ENCODE measurements at places on chromosomes 12 and 14. TPM values are rescaled to one million over a fixed set of nuclear protein-coding genes. Genes with fewer than 3 reads are reported as not detected.

DNA sequence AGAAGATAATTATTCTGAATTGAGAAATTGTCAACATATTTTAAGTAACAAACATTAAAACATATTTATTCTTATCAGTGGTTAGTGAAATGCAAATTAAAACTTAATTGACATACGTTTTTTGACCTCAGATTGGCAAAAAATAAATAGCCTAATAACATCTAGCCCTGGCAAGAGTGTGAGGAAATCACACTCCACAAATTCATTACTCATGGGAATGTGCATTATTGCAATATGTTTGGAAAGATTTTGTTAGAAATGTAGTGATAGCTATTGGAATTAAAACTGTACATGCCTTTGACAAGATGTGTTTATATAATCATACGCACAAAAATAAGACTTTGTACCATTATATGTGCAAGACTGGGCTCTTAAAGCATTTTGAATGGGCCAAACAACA lies 168.6 kb downstream of the KITLG start:
- no peaks in the 10 kb centered on the region for H3K36me3 ChIP-seq

DNA sequence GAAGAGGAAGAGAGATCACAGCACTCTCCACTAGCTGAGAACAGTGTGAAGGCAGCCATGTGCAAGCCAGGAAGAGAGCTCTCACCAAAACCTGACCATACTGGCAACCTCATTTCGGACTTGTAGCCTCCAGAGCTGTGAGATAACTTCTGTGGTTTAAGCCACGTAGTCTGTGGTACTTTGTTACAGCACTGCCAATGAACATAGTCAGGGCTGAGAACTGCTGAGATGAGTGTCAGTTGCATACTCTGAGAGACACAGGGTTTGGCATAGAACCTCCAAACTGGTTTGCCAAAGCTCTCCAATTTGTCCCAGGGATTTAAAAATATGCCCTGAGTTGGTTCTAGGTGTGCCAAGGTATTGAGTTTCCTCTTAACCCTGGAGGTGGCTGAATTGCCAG lies 218.6 kb downstream of the ATP23 start:
- DNase-seq: no peak
- no peak overlapping the region for H3K4me3 ChIP-seq
- no peak overlapping the region for H3K27ac ChIP-seq
- no peaks in the 10 kb centered on the region for H3K4me1 ChIP-seq
- no peaks in the 10 kb centered on the region for H3K36me3 ChIP-seq
- H3K27me3 ChIP-seq: no peaks in the 10 kb centered on the region

- no peak for DNase-seq
- H3K4me1 ChIP-seq: no peaks in the 10 kb centered on the region
- H3K4me3 ChIP-seq: no peak overlapping the region
- H3K27ac ChIP-seq: no peak overlapping the region
Observed at GRCh38 chr12:33514893-33515292, 75.3 kb upstream of the SYT10 start.

- DNase-seq: peak; percentile 82
- H3K4me3 ChIP-seq: peak overlapping the region; percentile 58
- H3K4me1 ChIP-seq: peaks cover 23% of the 10 kb centered on the region
- no peaks in the 10 kb centered on the region for H3K36me3 ChIP-seq
- no peaks in the 10 kb centered on the region for H3K27me3 ChIP-seq
- H3K27ac ChIP-seq: peak overlapping the region; percentile 77
Observed at GRCh38 chr14:70807898-70808415, 1.4 kb downstream of the MAP3K9 start.

DNA sequence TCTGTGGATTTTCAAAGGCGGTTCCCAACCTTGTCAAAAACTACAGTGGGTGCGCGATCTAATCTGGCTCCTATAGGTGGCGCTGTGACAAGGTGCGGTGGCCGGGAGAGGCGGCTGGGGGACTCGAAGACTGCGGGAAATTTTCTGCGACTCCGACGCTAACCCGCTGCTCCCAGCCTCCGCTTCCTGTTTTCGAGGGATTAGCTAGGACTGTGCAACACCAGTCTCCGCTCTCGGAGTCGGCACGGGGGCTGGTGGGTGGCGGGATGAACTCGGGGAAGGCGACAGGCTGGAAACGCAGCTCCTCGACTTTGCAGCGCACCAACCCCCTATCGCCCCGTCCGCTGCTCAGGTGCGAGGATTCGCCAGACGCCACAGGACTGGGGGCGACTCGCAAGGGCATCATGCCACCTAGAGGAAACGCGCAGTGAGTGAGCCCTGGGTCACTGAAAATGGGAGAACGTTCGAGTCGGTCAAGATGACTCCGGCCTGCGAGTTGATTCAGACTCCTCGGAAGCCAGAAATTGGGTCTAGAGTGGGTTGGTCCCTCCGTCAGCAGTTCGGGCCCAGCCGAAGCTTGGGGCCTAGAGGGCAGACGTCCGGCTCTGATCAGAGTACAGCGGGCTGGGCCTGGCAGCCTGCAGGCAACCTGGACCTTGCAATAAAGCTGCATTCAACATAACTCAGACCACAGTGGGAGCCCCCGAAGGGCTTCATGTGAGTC lies 5.5 kb upstream of the PAX9 start:
- no peak overlapping the region for H3K4me3 ChIP-seq
- no peak overlapping the region for H3K27ac ChIP-seq
- no peaks in the 10 kb centered on the region for H3K36me3 ChIP-seq
- peaks cover 99% of the 10 kb centered on the region for H3K27me3 ChIP-seq
- H3K4me1 ChIP-seq: peaks cover 47% of the 10 kb centered on the region

- peak; percentile 52 for DNase-seq
- H3K4me3 ChIP-seq: no peak overlapping the region
- H3K27me3 ChIP-seq: no peaks in the 10 kb centered on the region
- H3K4me1 ChIP-seq: no peaks in the 10 kb centered on the region
- H3K27ac ChIP-seq: no peak overlapping the region
Observed at GRCh38 chr14:101187816-101188570, 284.5 kb upstream of the RTL1 start.

DNA sequence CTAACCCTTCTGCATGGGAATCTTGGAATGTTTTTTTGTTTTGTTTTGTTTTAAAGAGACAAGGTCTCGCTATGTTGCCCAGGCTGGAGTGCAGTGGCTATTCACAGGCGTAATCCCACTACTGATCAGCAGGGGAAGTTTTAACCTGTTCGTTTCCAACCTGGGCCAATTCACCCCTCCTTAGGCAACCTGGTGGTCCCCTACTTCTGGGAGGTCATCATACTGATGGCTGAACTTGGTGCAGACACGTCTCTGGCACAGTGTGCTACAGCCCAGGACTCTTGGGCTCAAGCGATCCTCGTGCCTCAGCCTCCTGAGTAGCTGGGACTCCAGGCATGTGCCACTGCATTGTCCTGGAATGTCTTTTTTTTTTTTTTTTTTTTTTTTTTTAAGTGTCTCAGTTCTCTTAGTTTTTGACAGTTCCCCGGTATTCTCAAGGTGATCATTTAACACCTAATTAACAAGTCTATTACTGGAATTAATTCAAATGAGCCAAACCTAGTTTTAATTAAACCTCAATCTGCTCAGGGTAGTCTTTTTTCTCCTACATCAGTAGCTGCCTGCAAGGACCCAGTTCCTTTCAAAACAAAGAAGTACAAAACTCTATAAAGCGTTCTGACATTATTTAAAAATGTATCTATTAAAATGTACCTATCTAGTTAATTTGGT lies 49.0 kb upstream of the ISM2 start:
- no peak overlapping the region for H3K4me3 ChIP-seq
- no peaks in the 10 kb centered on the region for H3K36me3 ChIP-seq
- H3K4me1 ChIP-seq: peaks cover 11% of the 10 kb centered on the region
- H3K27ac ChIP-seq: no peak overlapping the region
- no peak for DNase-seq
- H3K27me3 ChIP-seq: no peaks in the 10 kb centered on the region

GRCh38 chr12:25710128-25710527 lies 157.0 kb upstream of the LMNTD1 start:
- no peaks in the 10 kb centered on the region for H3K4me1 ChIP-seq
- H3K27me3 ChIP-seq: no peaks in the 10 kb centered on the region
- no peaks in the 10 kb centered on the region for H3K36me3 ChIP-seq
- no peak overlapping the region for H3K4me3 ChIP-seq
- DNase-seq: no peak

- peak overlapping the region; percentile 78 for H3K4me3 ChIP-seq
- DNase-seq: no peak
- peaks cover 32% of the 10 kb centered on the region for H3K4me1 ChIP-seq
Observed at GRCh38 chr12:93466625-93467350, 526 bp upstream of the MRPL42 start.

DNA sequence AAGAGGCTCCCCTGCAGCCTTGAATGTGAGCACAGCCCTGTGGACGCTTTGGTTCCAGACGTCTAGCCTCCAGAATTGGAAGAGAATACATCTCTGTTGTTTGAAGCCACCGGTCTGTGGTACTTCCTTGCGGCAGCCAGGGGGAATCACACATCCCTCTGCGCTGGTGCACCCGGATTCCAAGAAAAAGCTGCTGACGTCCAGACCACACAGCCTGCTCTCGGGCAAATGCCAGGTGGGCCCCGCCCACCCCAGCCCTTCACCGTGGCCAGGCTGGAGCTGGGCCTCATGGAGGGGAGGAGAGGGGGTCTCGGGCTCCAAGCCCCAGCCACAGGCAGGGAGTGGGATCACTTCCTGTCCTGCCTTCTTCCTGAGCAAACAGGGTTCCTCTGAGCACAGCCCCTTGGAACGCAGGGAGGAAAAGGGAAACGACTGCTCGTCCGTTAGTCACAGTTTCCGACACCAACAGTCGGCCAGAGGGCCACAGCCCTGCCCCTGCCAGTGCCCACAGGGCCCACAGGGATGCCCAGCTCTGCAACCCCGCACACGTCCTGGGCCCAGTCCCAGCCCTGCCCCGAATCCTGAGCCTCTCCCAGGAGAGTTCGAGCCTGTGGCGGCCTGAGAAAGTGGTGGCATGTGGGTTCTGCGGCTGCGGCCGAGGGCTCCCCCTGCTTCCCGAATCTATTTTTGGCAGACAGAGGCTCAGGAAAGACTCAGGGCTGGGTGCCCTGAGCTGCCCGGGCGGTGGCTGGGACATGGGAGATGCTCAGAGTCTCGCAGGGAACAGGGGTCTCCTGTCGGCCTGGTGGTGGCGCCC lies 85.3 kb downstream of the RFLNA start:
- H3K36me3 ChIP-seq: peaks cover 54% of the 10 kb centered on the region
- H3K27me3 ChIP-seq: no peaks in the 10 kb centered on the region
- peak; percentile 85 for DNase-seq
- H3K4me1 ChIP-seq: peaks cover 67% of the 10 kb centered on the region

DNA sequence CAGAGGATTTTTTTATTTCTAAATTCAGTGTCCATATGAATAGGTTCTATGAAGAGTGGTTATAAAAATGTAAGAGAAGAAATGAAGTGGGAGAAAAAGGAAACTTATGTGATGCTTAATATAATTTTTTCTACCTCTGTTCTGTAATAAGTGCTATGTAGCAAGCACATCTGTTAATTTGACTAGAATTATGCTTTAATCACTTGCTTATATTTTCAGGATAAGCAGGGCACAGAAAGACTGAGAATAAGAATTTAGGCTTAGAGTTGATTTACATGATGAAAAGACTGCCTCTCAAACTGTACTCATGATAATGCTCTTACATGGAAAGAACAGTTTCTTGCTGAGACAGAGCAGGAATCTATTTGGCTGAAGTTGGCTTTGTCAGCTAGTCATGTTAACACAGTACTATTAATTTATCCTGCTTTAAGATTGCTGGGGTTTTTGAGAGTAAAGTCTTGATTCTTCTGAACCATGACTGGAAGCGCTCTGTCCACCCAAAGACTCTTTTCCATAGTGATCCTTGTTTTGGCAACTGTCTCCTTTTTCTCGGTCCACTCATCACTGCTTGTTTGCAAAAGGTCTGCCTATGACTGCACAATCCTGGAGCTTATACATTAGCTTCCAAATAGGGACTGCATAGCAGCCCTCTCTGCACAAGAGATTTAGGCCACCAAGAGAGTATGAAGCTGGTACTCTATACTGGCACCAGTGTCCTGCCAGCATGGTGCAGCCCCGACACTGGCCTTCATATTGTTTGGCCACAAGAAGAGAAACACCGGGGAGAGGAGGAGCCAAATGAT lies 98.8 kb downstream of the AKAP6 start:
- no peaks in the 10 kb centered on the region for H3K4me1 ChIP-seq
- H3K36me3 ChIP-seq: no peaks in the 10 kb centered on the region
- no peak overlapping the region for H3K4me3 ChIP-seq
- H3K27ac ChIP-seq: no peak overlapping the region
- H3K27me3 ChIP-seq: no peaks in the 10 kb centered on the region
- DNase-seq: no peak

DNA sequence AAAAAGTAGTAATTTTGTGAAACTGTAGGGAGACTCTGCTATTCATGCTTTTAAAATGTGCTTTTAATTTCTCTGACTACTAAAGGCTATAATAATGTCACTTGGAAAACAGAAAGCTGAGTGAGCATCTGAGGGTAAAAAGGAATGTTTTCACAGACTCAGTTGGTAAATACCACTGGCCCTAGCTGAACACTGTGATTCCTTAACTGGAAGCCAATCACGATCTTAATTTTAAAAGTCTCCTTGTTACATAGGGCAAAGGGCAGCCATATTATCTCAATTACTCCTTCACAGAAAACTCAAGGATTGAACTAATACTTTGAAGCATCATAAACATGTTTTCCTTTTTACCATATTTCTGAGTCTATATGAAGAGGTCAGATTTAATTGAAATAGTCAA lies 41.9 kb downstream of the PAWR start:
- DNase-seq: no peak
- H3K4me3 ChIP-seq: no peak overlapping the region
- no peak overlapping the region for H3K27ac ChIP-seq
- no peaks in the 10 kb centered on the region for H3K4me1 ChIP-seq
- H3K27me3 ChIP-seq: no peaks in the 10 kb centered on the region

GRCh38 chr12:90303771-90304170 lies 595.1 kb upstream of the ATP2B1 start:
- H3K36me3 ChIP-seq: no peaks in the 10 kb centered on the region
- DNase-seq: no peak
- peaks cover 12% of the 10 kb centered on the region for H3K4me1 ChIP-seq

- no peak overlapping the region for H3K4me3 ChIP-seq
- H3K36me3 ChIP-seq: no peaks in the 10 kb centered on the region
- H3K27ac ChIP-seq: no peak overlapping the region
- no peaks in the 10 kb centered on the region for H3K27me3 ChIP-seq
Observed at GRCh38 chr14:61963926-61964325, 201.7 kb downstream of the SNAPC1 start.

CMKLR1 gene
- 118 TPM for total RNA-seq

SPX gene
- total RNA-seq: 0.66 TPM

PIGH gene
- total RNA-seq: 27.2 TPM

TAS2R9 gene
- not detected for total RNA-seq

TPPP2 gene
- total RNA-seq: not detected

HOXC13 gene
- not detected for total RNA-seq

DTX1 gene
- 54.6 TPM for total RNA-seq

MFAP5 gene
- 0.57 TPM for total RNA-seq

GCN1 gene
- 125 TPM for total RNA-seq

SLCO1B3 gene
- total RNA-seq: not detected

DACT1 gene
- 4.6 TPM for total RNA-seq

ARID4A gene
- total RNA-seq: 55.0 TPM

LAG3 gene
- 26.0 TPM for total RNA-seq

KRT6B gene
- total RNA-seq: not detected

CD163 gene
- total RNA-seq: 861 TPM

GNB3 gene
- 1.2 TPM for total RNA-seq

Measured in spleen (tissue), 13 donors.